Bronchial epithelial cell (primary cell): ENCODE measurements at places on chromosomes 1 and 21.

- peak; percentile 66 for DNase-seq
These were observed 92.5 kb upstream of the RGS4 start for GRCh38 chr1:162976628-162977027.

DNA sequence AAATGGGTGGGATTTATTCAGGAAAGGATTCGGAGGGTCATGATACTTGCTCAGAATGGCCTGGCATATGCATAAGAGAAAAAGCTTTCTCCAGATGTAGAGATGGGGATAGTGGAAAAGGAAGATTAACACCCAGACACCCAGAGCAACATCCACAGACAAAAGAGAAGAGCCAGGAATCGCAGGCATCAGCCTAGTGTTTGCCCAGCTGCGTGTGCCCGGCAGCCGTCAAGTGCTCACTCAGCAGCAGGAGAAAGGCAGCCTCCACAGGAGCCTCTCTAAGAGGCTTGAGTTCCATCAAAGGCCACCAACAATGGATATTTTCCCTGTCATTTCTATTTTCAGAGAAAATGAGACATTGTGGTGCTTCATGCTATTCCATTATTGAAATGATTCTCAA, 54.7 kb downstream of the NTPCR start:
- DNase-seq, result no peak

DNA sequence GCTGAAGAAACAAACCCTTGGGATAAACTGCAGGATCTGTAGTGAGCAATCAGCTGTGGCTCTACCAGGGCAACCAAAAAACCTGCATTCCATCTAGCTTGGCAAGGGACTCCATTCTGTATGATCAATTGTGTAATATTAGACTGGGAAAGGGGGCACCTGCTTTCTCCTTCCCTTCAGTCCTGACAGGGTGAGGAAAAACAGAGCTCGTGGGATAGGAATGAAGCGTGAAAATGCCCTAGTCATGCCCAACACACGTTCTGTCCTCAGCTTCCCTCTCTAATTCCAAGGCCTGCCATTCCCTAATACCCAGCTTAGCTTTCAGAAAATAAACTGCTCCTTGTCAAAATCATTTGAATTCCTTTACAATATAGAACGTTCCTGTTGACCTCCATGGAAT, 442.3 kb downstream of the PLPP3 start:
- DNase-seq, result no peak

GRCh38 chr1:198678901-198679329, 40.1 kb downstream of the PTPRC start:
- no peak for DNase-seq

GRCh38 chr1:237383791-237384190, 341.8 kb downstream of the RYR2 start:
- peak; percentile 5 for DNase-seq

- DNase-seq, result peak; percentile 64
These were observed 11.7 kb downstream of the USP25 start for GRCh38 chr21:15741510-15741909.

DNA sequence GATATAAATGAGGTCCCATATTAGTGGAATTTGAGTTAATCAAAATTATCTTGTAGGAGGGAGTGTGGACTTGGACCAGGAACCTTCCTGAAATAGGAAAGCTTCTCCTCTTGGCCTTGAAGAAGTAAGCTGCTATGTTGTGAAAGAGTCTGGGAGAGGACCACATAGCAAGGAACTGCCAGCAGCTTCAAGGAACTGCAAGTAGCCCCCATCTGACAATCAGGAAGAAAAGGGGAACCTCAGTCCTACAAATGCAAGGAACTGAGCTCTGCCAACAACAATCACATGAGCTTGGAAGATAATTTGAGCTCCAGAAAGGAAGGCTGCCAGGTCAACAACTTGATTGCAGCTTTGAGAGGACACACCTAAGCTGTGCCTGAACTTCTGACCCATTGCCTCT, 8.2 kb upstream of the PRMT6 start:
- no peak for DNase-seq

- no peak for DNase-seq
These were observed 749 bp downstream of the CITED4 start for GRCh38 chr1:40861224-40862003.

GRCh38 chr1:31583995-31584868, 7.9 kb downstream of the TINAGL1 start:
- no peak for DNase-seq

- DNase-seq, result peak; percentile 7
These were observed 414.6 kb downstream of the LRRIQ3 start for GRCh38 chr1:73783352-73783751.

- DNase-seq, result no peak
These were observed 277.1 kb upstream of the KAZN start for GRCh38 chr1:14321422-14321821.

DNA sequence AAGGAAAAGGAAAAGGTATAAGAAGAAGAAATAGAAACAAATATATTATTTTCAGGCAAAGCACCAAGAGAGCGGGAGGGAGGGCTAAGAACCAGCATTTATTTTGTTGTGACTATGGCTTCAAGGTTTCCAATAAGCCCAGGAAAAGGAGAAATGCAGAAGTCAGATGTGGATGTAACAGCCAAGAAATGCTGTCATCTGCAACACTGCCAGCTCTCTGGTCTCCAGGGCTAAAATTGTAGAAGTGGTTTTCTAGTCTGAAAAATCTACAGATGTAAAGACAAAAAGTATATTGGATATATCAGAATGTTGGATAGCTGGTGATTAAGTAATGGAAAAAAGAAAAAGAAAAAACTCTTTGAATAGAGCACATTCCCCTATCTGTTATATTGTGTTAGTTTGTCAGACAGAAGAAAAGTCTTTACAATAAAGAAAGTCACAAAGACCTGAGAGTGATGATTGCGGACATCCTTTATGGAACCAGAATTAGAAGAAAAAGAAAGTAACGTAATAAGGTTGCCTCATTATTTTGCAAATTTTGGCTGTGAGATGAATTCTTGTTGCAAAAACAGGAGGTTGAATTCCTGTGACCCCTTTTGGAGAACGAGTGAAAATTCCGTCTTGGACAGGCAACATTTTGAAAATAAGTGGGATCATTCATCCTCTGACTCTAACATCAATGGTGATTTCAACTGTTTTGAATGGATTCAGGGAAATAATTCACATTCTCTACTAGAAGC, 938.1 kb downstream of the TTLL7 start:
- DNase-seq, result no peak

GRCh38 chr1:33876970-33877650, 13.2 kb downstream of the HMGB4 start:
- peak; percentile 35 for DNase-seq

DNA sequence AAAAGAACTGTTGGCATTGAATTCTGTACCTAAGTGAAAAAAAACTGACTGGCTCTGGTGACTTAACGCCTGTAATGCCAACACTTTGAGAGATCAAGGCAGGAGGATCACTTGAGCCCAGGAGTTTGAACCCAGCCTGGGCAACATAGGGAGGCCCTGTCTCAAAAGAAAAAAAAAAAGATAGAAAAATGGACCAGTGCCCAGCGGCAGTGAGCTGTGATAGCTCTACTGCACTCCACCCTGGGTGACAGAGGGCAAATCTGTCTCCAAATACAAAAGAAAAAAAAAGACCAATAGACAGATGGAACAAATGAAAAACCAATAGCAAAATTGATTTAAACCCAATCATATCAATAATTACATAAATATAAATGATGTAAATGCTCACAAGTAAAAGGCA, 674 bp upstream of the AKR7A3 start:
- no peak for DNase-seq

DNA sequence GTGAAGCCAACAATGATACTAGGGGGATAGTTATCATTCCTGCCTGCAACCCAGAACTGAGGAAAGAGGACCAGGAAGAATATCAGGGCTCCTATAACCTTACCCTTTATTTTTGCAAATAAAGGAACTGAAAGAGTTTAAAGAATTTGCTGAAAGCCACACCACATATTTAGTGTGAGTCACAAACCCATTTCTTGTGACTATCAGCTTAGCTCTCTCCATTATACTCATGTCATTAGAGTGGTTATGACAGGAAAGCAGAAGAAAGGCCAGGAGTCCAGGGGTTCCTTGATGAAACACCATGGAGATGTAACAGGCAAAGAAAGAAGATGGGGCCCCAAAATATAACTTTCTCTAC, 141.1 kb upstream of the SAMSN1 start:
- DNase-seq, result peak; percentile 14

DNA sequence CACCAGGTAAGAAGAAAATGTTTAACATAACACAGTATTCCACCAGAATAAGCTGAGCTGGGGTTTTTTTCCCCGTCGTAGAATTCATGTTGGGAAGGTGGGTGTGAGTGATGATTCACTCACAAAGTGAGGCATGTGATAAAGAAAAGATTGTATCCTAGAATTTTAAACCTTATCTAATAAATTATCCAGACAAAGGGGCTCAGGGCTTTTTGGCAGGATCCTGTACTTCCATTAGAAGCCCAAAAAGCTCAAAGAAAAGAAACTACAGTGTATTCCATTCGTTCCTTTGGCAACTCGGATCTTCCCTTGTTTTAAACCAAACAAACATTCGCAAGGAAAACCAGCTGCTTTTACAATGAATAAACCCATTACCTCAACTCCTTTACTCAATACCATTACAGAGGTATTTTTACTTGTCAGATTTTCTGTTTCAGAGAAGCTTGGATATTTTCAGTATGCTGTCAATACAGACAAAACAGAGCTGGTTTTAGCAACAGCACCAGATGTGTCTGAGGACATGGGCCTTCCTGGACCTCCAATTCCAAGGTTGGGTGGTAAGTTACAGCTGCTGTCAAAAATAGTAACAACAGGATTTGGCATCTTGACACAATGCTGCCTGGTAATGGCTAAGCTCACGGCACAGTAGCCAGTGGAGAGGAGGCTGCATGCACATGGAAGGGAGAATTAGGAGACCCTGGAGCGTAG, 159.9 kb upstream of the RUNX1 start:
- no peak for DNase-seq

- DNase-seq, result no peak
These were observed 19.0 kb downstream of the SLC37A1 start for GRCh38 chr21:42532466-42533181.

DNA sequence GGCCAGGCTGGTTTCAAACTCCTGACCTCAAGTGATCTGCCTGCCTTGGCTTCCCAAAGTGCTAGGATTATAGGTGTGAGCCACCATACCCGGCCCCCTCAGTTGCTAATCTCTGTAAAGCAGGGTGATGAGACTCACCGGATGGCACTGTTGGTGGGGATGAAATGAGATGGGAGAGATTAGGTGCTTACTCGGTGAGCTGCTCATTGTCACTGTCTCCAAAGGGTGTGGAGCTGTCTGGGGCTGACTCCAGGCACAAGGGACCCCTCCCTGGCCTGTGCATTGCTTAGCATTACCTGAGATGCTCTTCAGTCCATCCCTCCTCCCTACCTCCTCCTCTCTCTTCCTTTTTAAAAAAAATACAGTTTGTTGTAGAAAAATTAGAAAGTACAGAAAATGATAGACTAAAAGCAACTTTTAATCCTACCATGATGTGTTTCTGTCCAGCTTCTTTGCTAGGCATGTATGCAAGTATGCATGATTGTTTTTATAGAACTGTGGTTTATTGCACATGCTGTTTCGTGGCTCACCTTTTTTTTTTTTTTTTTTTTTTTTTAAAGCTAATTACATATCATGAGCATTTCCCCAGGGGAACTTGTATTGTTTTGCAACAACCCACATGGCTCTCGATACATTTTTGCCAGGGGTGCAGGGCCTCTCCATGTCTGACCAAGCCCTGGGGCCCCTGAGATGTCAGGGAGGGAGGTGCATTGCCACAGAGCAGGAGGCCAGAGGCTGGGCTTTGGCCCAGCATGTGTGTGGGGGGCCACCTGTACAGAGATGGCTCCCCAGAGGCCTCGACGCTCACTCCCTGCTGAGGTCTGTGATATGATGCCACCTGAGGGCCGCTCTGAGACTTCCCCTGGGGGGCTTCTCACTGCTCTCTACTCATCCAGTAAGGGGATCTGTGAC, 55.4 kb downstream of the ARHGEF10L start:
- DNase-seq, result no peak

GRCh38 chr1:228177183-228177475, 11.5 kb downstream of the IBA57 start:
- DNase-seq, result no peak

DNA sequence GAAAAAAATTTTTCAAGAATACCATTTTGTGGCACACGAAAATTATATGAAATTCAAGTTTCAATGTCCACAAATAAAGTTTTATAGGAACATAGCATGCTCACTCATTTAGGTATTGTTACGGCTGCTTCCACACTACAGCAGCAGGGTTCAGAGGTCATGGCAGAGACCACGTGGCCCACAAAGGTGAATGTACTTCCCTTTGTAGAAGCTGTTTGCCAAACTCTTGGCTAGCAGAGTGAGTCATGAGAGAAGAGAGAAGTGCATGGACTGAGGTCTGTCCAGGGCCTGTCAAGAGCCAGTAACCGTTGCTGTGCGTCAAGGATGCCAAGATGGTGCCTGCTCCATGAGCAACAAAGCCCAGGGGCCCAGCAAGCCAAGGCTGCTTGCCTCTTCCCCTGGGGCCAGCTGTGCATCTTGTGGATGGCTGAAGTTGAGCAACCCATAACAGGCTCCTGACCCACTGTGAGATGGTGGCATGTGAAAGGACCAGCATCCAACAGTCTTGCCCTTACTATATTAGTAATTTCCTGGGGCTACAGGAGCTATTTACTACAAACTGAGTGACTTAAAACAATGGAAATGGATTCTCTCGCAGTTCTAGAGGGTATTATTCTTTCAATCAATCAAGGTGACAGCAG, 64.8 kb upstream of the ATP5PO start:
- DNase-seq, result peak; percentile 10

- peak; percentile 27 for DNase-seq
These were observed 105.6 kb upstream of the USH2A start for GRCh38 chr1:216528816-216529215.

- DNase-seq, result no peak
These were observed 85.2 kb upstream of the KCND3 start for GRCh38 chr1:112074711-112075110.

DNA sequence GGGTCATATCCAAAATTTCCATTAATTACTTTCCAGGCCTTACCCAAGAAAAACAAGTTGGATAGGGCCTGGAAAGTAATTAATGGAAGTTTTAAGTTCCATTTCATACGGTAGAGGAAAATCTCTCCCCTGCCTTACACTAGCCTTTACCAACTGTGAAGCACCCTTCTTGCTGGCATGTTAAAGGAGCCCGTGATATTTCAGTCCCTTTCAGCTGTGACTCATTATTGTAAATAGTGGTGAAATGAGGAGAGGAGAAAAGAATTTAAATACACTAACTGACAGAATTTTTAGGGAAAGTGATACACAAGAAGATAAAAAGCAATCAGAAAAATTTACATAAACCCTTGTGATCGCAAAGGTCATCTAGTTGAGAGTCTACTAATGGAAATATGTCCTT, 20.3 kb upstream of the KAZN start:
- peak; percentile 7 for DNase-seq

GRCh38 chr1:206498685-206499084, 8.6 kb upstream of the RASSF5 start:
- DNase-seq, result peak; percentile 90
